ENCODE measurements at places on chromosomes 2 and 18.

GRCh38 chr2:41970988-41971660 is 76.7 kb upstream of the PKDCC start:
- no peak for DNase-seq

- no peak for DNase-seq
Observed at GRCh38 chr18:22032392-22032961, 136.9 kb upstream of the GATA6 start.

- DNase-seq, result no peak
Observed at GRCh38 chr2:215452725-215453124, 16.9 kb upstream of the FN1 start.

DNA sequence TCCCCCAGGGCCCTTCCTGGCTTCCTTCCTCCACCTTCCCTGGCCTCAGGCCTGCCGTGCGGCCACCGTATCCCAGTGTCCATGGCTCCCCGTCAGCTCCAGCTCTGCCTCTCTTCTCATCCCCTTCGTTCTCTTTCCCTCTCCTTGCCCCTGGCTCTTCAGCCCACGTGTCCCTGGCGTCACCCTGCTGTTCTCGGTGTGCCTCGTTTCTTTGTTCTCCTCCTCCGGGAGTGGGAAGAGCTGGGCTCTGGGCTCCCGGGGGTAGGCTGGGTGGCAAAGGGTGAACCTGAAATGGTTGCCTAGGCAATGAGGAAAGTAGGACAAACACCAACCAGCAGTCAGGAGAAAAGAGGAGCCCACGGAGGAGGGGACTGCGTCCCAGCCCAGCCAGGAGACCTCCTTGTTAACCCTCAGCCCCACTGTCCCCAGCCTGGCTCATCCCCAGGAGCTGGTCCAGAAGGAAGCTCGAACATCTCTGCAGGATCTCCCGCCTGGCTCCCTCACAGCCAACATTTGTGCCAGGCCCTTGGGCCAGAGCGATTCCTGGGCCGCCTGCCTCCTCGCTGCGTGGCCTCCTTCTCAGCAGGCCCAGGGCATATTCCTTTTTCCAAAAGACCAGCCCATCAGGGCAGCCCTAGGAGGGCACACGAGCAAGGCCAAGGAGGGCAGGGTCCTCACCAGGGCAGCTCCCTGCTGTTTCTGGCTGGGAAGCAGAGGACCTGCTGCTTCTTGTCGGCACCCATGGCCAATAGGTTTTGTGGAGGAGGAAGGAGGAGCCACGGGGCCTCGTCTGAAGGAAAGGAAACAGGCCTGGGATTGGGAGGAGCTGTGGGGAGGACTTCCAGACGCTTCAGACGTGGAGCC is 30.9 kb upstream of the DNMT3A start:
- DNase-seq, result no peak

DNA sequence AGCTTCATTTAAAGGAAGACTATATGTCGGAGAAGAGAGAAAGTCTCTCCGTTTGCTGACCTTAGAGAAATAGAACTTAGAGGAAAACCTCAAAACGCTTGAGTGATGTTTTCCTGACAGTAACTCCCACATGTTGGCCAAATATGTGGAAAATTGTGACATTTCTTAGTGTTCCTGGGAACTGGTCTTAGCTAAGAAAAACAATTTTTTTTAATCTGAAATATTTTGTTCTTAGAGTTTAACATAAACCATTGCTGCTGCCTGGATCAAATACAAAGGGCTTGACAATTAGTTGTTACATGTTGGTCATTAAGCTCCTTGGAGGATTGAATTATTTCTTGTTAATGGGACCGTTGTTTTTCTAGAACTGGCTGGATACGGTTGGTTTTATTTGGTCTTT is 16.3 kb downstream of the DYNC2LI1 start:
- no peak for DNase-seq

DNA sequence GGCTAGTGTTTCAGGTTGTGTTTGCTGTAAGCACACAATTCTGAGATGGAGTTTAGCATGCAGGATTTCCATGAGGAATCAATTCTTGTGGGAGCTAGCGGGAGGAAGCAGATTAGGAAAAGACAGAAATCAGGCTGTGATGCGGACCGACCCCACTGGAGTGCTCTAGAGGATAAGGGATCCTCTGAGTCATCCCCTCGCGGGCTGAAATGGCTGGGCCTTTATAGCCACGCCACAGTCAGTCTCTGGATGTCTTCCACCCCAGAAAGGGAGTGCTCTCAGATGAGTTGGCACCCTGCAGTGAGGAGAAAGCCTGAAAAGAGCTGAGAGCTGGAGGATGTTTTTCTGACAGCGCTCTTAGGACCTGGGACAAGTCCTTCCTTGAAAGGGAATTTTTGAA is 102.4 kb downstream of the GALNT3 start:
- no peak for DNase-seq

GRCh38 chr2:78201064-78201575 is 678.9 kb upstream of the LRRTM4 start:
- DNase-seq, result no peak

DNA sequence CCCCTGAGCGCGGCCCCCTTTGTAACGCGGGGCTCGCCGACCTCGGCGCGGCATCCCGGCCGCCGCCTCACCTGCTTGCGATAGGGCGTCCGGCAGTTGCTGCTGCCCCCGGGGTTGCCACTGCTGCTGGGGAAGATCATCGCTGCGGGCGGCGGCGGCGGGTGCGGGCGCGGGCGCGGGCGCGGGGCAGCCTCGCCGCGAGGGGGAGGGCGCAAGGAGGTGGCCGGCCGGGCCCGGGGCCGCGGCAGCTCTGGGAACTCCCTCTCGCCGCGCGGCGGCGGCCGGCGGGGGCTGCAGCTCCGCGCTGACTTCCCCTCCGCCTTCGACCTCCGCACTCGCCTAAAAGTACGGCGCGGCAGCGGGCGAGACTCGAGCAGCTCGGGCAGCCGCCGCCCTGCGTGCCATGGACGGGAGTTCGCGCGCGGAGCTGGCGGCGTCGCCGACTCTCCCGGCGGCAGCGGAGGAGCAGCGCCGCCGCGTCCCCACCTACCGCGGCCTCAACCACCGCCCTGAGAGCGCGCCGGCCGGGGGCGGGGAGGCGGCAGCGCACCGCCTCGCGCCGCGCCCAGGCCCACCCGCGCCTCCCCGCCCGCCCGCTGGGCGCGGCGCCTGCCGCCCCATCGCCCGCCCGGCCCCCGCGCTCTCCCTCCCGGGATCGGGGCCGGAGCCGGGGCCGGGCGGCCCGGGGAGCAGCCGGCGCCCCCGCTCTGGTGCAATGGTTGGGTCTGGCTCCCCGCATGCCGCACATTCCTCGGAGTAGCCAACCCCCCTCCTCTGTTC is 86.0 kb downstream of the RBMS1 start:
- DNase-seq, result peak; percentile 65

DNA sequence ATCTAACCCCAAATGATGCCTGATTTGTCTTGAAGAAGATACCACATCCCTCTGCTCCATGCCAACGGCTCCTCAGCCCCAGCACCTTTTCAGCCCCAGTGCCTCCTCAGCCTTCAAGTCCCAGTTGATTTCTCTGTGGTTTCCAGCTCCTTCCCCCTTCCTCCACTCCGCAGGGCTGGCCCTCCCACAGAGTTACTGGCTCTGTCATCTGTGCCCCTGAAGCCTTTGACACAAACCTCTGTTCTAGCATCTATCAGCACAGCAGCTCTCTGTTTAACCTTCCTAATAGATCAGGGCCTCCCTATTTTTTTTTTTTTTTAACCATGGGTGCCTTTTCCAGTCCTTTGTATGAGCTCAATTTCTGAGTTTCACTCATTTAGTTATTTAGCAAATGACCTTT is 201.3 kb upstream of the CXCR4 start:
- DNase-seq, result no peak

DNA sequence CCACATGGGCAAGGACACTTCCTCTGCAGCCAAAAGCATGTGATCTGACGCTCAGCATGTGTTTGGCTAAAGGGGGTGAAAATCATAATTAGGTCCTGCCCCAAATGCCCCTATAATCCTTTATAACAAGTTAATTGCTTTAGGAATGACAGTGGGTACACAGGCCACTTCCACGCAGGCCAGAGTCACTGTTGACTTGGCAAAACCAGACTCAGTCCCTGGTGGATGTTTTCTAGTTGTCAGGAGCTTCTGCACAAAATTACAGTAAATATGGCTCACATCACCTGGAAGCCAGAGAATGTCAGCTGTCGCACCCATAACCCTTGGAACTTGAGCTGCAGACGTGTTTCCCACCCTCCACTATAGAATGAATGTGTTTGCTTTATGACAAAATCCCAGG is 13.3 kb upstream of the PXDN start:
- DNase-seq, result no peak

DNA sequence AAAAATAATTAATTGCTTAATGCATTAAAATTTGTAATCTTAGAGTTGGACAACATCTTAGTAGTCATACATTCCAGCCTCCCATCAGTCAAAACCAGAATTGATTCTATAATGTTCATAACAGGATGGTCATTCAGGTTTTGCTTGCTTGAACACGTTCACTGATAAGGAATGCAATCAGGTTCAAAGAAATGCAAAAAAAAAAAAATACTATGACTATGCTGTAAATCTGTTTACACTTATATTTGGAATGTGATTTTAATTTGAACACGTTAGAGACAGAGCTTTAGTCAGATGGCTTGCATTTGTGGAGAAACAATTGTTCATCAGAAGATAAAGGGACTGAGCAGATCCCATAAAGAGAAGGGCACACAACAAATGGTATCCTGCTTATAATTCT is 131.3 kb upstream of the UNC80 start:
- no peak for DNase-seq

DNA sequence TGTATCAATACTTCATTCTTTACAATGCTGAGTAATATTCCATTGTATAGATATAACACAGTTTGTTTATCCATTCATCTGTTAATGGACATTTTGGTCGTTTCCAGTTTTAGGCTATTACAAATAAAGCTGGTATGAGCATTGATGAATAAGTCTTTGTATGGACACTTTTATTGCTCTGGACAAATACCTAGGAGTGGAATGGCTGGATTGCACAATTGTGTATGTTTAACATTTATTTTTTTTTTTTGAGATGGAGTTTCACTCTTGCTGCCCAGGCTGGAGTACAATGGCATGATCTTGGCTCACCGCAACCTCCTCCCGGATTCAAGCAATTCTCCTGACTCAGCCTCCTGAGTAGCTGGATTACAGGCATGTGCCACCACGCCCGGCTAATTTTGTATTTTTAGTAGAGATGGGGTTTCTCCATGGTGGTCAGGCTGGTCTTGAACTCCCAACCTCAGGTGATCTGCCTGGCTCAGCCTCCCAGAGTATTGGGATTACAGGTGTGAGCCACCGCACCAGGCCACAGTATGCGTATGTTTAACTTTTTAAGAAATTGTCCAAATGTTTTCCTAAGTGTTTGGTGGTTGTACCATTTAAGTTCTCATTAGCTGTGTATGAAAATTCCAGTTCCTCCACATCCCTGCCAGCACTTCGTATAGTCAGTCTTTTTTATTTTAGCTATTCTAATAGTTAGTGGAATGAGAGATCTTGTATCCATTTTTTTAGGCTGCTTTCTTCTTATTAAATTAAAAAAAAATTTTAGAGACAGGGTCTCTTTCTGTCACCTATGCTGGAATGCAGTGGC is 194.9 kb upstream of the HAAO start:
- no peak for DNase-seq

DNA sequence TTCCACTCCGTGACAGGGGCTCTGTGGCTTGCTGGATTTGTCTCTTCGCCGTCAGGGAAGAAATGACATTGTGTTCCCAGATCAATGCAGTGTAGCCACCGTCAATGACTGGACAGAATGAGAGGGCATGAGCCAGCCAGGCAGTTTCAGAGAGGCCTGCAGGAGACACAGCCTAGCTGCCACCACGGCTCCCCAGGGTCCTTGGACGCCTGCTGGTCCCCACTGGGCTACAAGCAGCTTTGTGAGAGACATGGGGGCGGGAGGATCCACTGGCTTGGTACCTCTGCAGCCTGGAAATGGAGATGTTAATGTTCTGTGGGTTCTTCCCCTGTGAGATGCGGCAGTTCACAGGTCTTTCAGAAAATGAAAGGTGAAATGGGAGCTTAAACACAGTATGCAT is 12.1 kb upstream of the AMER3 start:
- no peak for DNase-seq

- no peak for DNase-seq
Observed at GRCh38 chr2:58194458-58194857, 46.7 kb downstream of the FANCL start.

- DNase-seq, result no peak
Observed at GRCh38 chr2:68115965-68116364, 41.7 kb upstream of the PNO1 start.

- no peak for DNase-seq
Observed at GRCh38 chr2:106800976-106801655, 84.9 kb downstream of the ST6GAL2 start.

- peak; percentile 74 for DNase-seq
Observed at GRCh38 chr2:196277002-196277401, 105.6 kb upstream of the STK17B start.

DNA sequence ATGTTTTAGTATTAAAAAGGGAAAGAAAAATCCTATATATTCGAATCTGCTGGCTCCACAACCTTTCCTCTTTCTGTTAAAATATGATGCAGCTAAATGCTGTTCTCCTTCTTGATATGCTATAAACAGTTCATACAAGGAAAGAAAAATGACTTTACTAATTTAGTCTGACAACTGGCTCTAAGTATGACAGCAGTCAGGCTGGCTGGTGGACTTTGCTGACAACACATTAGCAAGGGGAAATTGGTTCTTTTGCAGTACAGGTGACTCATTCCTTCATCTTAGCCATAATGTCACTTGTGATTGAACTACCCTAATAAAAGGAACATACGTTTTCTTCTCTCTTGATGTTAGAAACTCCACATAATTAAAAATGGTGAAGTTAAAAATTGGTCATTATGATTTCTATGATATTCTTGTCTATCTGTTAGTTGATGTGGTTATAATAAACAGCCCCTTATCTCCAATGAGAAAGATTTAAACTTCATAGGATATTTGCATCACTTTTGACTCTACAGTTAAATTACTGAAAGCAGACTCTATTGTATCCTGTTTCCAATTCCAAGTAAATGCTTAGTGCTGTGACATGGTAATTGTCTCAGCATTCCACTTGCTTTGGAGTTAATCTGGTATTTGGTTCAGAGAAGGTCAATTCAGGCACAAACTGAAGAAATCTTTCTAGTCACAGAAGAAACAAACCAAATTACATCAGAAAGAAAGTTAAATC is 315.3 kb upstream of the GULP1 start:
- DNase-seq, result no peak

- no peak for DNase-seq
Observed at GRCh38 chr2:133579274-133579673, 11.0 kb upstream of the NCKAP5 start.

- no peak for DNase-seq
Observed at GRCh38 chr18:52588931-52589330, 248.9 kb downstream of the DCC start.

GRCh38 chr2:240803191-240803590 is 16.8 kb downstream of the KIF1A start:
- no peak for DNase-seq

Measured in naive thymus-derived CD4-positive, alpha-beta T cell (primary cell).